Activated CD4-positive, alpha-beta T cell treated with anti-CD3 and anti-CD28 coated beads, Interleukin-10, Interleukin-2, amounts not matched to agents 100 ng/mL and 50 ng/mL, durations not matched to agents 16 hours and 8 hours (primary cell): ENCODE measurements at places on chromosomes 11 and 22.

DNA sequence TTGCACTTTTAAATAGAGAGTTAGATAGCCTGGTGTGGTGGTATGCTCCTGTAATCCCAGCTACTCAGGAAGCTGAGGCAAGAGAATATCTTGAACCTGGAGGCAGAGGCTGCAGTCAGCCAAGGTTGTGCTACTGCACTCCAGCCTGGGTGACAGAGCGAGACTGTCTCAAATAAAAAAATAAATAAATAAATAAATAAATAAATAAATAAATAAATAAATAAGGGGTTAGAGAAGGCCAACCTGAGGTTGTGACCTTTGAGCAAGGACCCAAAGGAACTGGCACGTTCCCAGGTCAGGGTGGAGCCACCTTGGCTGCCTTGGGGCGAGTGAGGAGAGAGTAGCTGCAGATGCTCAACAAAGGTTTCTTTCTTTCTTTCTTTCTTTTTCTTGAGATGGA lies 65.3 kb upstream of the TENM4 start:
- no peak for DNase-seq

GRCh38 chr22:26382782-26383181 lies 46.3 kb upstream of the ASPHD2 start:
- no peak for DNase-seq

GRCh38 chr22:46405901-46406300 lies 70.4 kb downstream of the TRMU start:
- no peak for DNase-seq

GRCh38 chr11:85756401-85757200 lies 54.3 kb downstream of the SYTL2 start:
- DNase-seq: no peak

DNA sequence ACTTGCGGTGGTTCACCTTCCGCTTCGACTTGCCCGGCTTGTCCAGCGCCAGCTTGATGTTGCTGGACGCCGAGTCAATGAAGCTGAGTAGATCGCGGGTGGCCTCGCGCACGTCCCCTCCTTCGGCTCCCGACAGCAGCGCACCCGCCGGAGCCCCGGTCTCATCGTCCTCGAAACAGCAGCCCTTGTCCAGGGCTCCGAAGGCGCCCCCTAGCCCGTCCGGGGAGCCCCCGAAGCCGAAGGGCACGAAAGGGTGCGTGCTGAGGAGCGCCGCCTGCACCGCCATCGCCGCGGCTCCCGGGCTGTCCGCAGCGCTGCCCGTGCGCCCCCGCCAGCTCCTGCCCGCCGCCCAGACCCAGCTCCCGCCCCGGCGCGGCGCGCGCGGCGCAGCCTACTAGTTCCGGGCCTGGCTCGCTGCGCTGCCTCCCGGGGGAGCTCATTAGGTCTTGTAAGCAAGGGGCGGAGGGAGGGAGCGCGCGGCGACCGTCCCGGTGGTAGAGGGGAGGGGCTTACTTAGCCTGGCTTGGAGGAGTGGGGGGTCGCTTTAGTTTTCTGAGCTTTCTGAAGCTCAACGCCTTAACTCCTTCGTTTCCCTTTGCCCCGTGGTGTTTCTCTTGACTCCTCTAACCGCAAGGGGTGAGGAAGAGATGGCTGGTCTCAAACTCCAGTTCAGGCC lies at the start of gene FAM181B:
TSS of gene FAM181B (minus strand) at position 421 of the 676 bp plus-strand sequence. CDS start at position 286, 135 bp downstream.
- DNase-seq: peak; percentile 18

DNA sequence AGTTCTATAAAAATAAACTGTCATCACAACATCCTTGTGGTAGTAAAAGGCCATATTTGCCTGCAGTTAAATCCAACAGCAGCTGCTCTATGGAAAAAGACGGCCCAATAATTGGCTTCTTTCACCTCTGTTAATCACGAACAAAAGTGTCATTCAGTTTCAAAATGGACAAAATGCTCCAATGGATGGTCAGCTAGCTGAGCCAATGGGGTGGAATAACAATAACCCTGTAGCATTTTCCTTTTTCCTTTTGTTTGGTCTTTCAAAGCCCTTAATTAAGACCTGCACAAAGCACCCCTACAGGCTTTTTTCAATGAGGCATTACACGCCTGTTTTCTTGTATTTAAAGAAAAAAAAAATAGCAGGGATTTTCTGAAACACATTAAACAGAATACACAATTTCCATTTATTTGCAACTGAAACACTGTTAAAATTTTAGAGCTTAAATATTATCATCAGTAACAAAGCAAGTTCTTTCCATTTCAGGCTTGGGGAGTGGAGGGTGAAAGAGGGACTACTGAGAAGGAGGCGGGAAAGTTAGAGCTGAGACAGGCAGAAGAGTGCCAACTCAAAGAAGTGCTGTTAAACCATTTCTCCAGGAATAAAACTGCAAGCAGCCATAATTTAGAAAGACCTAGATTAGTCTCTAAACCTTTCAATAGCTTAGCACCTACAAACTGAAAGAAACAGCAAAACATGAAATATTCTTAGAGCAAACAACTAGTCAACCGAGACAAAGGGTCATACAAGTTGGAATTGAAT lies 28.7 kb downstream of the LGR4 start:
- no peak for DNase-seq

DNA sequence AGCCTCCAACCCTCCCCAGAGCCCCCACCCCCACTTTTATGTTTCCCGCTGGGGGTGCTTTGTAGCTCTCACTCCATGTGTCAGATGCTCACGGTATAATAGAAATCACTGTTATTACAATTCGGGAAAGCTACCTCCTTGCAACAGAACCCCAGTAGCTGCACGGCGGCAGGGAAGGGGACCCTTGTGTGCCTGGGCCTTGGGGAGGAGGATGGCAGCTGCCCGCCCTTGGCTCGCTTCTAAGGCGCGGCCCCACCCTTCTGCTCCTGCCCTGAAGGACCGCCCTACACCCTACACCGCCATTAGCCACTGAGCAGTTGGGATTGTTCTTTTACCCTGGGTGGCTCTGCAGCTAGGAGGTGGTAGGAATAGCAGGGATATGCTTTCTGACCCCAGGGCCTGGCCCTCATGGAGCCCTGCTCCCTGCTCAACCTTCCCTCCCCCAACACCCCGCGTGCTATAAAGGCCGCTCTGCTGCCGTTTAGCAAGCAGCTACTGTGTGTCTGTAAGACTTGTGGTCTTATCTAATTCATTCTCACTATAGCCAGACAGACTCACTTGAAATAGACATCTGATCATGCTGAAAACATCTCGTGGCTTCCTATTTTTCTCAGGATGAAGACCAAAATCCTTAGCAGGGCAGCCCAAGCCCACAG lies 219.7 kb downstream of the CEP164 start:
- no peak for DNase-seq

- DNase-seq: no peak
Measured at GRCh38 chr22:32073823-32074380, 30.8 kb downstream of the SLC5A1 start.

- no peak for DNase-seq
Measured at GRCh38 chr22:38233427-38233826, 31.6 kb downstream of the MAFF start.

GRCh38 chr11:132464939-132465338 lies 1067.4 kb downstream of the OPCML start:
- DNase-seq: no peak

DNA sequence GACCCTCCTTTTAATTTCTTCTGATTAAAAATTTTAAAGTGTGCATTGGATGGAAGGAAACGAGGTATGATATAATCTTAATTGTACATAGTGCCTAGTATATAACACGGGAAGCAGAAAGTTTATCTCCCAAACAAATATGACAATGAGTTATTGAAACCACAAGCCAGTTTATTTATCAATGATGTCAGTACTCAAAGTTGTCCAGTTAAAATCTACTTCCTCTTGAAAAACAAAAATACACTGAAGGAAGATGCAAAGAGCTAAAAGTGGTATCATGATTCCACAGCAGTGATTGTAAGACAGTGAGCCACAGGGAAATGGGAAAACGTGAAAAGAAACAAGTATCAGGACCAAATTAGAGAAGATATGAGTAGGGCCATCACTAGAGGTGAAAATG lies 18.8 kb upstream of the OR5B21 start:
- no peak for DNase-seq

DNA sequence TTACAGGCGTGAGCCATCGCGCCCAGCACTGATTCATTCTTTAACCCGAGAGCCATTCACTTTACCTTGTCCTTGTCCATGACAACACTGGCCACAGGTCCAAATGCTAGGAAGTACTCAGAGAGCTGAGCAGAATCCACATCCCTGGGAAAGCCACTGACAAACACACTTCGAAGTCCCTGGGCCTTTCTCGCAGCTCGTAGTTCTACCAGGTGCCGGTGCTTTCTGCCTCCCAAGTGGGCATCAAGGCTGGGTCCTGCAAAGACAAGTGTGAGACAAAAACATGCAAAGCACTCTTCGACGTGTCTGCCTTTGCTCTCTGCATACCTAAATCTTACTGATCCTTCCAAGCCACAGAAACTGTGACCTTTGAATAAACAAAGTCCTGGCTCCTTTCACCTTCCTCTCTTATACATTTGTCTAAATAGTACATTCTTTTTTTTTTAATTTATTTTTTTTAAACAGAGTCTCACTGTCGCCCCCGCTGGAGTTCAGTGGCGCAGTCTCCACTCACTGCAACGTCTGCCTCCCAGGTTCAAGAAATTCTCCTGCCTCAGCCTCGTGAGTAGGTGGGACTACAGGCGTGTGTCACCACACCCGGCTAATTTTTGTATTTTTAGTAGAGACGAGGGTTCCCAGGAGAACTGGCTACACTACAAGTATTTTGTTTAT lies 2.2 kb downstream of the TUT1 start:
- peak; percentile 47 for DNase-seq

GRCh38 chr11:106082096-106082495 lies 4.6 kb downstream of the AASDHPPT start:
- no peak for DNase-seq

- no peak for DNase-seq
Measured at GRCh38 chr11:64229744-64230170, 591 bp upstream of the DNAJC4 start.

- DNase-seq: peak; percentile 53
Measured at GRCh38 chr11:110251836-110252235, 44.6 kb downstream of the RDX start.

DNA sequence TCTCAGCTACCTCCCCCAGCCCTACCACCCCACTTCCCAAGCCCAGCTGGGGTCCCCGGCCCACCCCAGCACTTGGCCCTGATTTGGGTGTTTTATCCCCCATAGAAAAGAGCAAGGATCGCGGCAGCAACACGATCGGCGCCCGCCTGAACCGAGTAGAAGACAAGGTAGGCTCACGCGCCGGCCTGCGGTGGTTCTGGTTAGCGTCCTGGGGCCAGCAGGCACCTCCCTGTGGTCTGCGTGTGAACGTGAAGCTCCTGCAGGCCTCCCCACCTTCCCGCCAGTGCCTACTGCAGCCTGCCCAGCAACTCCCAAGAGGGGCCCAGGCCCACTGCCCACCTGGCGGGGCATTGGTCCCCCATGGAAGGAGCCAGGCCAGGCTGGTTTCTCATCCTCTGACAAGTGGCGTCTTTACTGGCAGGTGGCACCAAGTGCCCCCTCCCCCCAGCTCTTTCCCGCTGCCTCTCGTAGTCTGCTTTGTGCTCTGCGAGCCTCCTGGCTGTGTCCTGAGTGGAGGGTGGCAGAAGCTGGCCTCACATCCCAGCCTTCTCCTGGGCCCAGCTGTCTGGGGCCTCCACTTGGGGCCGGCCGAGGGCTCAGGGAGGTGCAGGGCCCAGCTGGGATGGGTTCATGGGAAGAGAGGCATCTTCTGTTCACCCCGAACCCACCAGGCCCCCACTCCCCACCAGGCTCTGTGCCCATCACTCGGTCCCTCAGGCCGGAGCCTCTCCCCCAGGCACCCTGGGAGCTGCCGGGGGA lies 78.3 kb upstream of the KCNQ1OT1 start:
- no peak for DNase-seq

- DNase-seq: no peak
Measured at GRCh38 chr11:87116185-87116584, 78.5 kb downstream of the TMEM135 start.

DNA sequence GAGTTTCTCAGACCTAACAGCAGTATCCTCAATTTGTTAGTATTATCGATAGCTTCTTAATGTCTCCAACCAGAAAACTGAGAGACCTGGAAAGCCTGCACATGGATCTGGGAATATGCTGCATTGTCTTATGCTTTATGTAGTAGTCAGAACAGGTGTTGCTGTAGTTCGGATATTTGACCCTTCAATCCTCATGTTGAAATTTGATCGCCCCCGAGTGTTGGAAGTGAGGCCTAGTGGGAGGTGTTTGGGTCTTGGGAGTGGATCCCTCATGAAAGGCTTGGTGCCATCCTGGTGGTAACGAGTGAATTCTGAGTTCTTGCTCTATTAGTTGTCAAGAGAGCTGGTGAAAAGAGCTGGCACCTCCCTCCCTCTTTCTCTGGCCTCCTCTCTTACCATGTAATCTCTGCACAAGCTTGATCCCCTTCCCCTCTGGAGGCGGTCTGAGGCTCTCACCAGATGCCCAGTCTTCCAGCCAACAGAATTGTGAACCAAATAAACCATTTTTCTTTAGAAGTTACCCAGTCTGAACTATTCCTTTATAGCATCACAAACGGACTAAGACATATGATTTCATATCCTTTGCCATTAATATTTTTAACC lies 227.1 kb downstream of the DDX10 start:
- DNase-seq: no peak

DNA sequence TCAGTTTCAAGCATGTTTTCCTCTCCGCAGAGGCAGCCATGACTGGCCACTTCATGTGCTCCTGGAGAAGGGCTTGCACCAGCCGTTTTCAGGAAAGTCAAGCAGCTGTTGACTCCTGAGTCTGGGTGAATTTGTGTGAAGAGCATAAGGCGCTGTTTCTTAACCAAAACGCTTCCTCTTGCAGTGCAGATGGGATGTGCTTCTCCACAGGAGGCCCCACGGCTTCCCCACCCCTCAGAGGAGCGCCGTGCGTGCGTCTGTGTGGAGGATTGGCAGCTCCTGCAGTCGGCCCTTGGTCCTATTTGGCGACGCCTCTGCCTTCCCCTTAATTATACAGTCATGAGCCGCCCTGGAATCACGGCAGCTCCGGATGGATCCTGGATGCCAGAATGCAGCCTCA lies 54.1 kb upstream of the B3GAT1 start:
- DNase-seq: no peak

DNA sequence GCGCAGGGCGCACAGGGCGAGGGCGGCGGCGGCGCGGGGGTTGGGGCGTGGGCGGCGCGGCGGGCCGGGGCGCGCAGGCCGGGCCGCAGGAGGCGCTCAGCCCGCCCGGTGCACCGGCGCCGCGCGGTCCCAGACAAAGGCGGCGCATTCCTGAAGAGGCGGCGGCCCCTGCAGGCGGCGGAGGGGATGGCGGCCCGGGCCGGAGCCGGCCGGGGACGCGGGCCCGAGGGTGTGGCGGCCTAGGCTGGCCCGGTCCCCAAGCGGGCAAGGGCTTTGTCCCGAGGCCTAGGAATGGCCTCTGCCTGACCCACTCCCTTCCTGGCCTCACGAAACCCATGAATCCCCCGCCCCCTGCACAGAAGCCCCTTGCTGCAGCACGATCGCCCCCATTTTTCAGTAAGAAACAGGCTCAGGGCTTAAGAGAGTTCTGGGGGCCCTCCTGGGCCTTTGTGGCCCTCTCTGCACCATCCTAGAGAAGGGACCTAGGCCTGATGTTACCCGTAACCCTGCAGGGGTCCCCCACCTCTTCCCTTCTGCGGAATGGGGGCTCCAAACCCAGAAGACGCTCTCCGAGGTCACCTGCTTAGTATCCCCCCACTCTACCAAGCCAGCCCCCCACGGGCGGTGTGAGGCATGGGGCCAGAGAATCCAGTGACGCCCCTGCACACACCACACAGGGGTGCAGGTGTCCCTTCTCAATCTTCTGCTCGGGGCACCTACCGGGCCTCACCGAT lies at the start of gene RTN4R:
TSS of gene RTN4R (minus strand) at position 40 of the 734 bp plus-strand sequence. CDS start 226 bp downstream, outside the sequence.
- DNase-seq: peak; percentile 52
